ENCODE measurements at places on chromosomes 5 and 9. TPM values are rescaled to one million over a fixed set of nuclear protein-coding genes. Genes with fewer than 3 reads are reported as not detected.

Gene CD180
- total RNA-seq = 2.3 TPM

Gene C7
- total RNA-seq = 1,297 TPM

Gene CDKN2B-AS1
- total RNA-seq = 0.28 TPM

Gene PCDHAC2
- total RNA-seq = 1.5 TPM

Gene CBY3
- total RNA-seq = not detected

Gene PCDHB2
- total RNA-seq = 1.8 TPM

Gene HACD4
- 4.7 TPM for total RNA-seq
